KBM-7 (cell line): ENCODE measurements at places on chromosomes 7 and 10.

GRCh38 chr10:70682920-70683600 lies 10.8 kb downstream of the ADAMTS14 start:
- DNase-seq = peak; percentile 54

GRCh38 chr7:87541648-87542047 lies 59.0 kb downstream of the ABCB1 start:
- DNase-seq = no peak

DNA sequence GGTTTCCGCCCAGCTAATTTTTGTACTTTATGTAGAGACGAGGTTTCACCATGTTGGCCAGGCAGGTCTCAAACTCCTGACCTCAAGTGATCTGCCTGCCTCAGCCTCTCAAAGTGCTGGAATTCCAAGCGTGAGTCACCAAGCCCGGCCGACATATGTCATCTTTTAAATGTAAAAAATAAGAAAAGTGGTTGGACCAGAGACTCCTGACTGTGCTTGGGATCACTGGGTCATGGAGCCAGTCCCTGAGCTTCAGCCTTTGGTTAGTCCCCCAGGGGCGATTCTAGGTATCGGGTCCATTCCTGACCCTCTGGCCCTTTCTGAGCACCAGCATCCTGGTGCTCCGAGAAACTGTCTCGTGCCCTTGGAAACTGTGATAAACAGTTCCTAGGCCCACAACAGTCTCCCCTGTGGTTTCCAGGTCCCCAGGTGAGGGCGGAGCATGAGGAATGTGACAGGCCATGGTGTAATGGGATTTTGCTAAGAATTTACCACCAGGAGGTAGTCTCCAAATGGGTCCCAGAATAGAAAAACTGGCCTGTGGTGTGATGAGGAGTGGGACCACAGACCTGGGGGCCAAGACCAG lies 32.8 kb downstream of the UBTD1 start:
- no peak for DNase-seq

DNA sequence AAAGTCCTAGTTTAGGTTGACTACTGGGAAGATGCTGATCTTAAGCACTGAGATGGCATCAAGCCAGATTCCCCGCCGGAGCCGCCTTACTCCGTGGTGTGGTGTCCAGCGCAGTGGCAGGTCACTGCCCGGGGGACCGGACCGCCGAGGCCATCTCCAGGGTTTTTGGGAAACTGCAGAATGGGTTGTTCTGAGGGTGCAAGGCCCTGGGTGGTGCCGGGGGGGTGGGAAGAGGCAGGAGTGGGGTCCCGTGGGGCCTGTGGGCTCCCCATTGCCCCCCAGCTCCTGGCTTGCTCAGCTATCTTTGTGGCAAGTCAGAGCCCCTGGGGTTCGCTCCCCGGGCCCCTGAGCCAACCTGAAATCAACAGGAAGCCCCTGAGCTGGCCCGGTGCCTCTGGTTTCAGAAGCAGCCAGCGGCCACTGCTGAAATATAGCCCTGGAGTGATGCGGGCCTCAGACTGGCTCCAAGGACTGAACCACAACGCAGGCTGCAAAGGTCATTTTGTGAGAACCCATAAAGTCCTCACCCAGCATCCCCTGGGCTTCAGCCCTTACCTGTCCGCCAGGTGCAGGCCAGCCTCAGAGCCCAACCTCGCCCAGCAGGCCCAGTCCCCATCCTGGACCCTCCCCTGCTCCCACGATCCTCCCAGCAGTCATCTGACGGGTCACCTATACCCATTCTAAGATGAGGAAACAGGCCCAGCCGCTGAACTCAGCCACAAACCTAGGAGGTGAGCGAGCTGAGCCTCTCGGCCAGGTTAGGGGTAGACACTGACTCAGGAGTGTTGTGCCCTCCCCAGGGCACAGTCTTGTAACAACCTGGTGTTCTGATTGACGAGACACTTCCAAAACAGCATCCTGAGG lies 102.7 kb downstream of the PDGFA start:
- DNase-seq = no peak

DNA sequence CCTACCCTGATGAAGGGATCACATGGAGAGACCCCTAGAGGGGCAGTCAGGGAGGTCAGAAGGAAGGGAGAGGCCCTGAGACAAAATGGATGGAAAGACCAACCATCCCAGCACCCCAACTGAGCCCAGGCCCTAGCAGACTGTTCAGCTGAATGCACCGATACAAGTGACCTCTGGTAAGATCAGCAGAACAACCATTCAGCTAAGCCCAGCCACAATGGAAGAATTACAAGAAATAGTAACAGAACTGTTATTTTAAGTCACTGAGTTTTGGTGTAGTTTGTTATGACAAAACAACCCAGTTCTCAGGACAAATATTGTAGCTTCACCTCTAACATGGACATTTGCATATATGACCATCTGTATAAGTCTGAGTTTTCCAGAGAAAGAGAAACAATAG lies 210.4 kb upstream of the SVIL start:
- DNase-seq = no peak

DNA sequence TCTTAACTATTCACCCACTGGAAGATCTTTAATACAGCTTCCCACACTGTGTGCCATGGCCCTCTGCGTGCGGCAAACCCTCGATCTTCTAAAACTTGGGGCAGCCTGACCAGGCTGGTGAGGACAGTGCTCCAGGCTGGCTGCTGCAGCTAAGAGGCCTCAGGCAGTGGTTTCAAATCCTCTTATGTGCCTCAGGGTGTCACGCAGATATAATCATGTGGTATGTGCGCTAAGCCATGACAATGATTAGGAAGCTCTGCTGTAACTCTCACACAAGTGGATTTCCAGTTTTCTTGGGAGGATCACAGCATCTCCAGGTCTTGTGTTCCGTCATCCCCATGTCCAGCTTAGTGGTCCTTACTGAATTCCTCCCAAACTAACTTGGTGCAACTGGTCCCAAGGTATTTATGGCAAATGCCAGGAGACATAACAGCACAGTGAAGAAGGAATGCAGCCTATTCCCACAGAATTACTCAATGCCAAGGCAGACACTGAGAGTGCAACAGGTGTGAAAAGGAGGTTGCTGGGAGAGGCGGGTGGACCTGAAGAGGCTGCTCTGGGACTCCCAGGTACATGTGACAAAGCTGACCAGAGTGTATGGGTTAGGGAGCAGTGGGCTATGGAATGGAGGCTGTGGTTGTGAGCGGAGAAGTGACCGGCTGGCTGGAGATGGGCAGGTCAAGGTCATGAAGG lies 2.3 kb downstream of the HPS1 start:
- DNase-seq = no peak

GRCh38 chr10:97356318-97356914 lies 21.9 kb upstream of the FRAT2 start:
- DNase-seq = no peak

DNA sequence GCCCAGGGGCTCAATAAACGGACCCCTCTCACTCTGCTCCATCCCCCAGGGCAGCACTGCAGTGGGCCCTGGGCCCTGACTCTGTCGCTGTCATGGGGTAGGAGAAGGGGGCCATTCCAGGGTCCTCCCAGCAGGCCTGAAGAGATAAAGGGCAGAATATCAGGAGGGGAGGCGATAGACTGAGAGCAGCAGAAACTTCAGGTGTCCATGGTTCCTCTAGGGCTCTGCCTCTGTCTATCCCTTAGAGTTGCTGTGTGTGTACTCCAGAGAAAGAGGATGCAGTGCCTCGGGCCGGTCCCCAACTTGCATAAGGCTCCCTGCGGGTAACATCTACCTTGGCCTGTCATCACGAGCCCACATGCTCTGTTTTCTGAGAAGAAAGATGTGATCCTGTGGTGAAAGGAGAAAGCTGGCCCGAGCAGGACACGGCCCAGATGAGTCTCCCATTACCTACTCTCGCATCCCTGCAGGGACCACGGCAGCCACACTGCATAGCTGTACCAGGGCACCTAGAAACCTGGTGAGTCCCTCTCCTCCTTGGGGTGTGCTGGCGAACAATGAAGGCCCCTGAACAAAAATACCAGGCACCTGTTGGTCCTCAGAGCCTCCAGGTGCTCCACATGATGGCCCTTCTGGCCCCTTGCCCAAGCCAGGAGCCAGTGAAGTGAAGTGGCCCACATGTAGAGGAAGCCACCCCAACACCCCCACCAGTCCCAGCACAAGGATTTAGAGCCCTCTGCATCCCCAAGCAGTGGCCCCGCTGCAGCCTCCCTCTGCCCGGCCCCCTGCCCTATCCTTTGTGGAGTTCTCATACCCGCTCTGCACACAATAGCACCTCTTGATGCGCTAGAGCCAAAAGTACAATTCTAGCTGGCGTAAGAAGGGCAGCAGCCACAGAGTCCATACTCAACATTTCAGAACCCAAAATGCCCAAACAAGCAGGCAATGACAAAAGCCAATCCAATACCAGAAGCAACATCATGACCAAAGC lies 106.8 kb downstream of the ARHGAP22 start:
- DNase-seq = no peak

- no peak for DNase-seq
These were observed 65.8 kb upstream of the SEMA3C start for GRCh38 chr7:80984619-80985018.

DNA sequence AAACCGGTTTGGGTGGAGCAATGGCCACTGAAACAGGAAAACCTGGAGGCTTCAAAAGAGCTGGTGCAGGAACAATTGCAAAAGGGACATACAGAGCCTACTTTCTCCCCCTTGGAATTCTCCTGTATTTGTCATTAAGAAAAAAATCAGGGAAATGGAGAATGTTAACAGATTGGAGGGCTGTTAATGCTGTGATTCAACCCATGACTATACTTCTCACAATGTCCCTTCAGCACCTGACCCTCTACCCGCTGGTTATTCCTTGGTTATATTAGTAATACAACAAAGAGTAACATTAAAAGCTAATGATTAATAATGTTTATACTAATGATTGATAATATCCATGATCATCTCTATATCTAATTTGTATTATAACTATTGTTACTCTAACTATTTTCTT lies 34.4 kb upstream of the AKR1C2 start:
- no peak for DNase-seq

DNA sequence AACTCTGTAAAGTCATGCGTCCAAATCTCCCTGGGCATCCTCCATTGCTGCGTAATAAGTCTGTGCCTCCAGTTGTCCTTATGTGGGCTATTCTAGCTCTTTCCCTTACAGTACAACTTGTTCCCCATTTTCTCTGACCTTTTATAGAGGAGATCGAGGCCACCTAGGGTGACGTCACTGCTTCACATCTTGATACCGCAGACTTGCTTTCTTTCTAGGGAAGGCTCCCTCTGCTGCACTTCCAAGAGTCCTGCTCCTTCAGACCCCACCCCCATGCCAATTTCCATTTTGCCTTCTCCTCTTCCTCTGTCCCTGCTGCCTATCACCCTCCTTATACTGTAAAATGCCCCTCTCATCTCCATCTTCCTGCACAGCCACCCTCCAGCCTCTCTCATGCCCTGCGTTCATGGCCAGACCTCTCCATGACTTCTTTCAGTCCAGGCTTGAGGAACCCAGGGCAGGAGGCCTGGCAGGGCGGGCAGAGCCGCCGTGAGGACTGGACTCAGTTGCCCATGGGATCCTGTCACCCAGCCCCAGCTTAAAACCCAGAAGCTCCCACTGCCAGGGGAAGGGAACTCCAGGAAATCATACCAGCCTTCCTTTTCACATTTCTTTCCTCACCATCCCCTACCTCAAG lies 57.5 kb downstream of the CAMK1D start:
- peak; percentile 14 for DNase-seq

DNA sequence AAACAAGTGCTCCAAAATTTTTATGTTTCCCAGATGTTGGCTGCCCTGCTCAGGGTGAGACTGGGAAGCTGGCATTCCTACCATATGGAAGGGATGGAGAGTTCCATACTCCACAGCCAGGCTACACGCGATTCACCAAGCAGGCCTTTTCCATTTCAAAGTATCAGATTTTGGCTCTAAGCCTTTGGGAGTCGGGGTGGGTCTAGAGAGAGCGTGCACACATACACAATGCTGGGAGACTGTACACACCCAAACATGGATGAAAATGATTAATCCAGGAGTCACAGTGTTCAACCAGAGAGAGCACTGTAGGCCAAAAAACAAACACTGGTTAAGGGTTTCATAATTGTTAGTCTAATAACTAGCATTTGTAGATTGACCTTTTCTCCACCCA lies 295.0 kb downstream of the BICC1 start:
- no peak for DNase-seq

DNA sequence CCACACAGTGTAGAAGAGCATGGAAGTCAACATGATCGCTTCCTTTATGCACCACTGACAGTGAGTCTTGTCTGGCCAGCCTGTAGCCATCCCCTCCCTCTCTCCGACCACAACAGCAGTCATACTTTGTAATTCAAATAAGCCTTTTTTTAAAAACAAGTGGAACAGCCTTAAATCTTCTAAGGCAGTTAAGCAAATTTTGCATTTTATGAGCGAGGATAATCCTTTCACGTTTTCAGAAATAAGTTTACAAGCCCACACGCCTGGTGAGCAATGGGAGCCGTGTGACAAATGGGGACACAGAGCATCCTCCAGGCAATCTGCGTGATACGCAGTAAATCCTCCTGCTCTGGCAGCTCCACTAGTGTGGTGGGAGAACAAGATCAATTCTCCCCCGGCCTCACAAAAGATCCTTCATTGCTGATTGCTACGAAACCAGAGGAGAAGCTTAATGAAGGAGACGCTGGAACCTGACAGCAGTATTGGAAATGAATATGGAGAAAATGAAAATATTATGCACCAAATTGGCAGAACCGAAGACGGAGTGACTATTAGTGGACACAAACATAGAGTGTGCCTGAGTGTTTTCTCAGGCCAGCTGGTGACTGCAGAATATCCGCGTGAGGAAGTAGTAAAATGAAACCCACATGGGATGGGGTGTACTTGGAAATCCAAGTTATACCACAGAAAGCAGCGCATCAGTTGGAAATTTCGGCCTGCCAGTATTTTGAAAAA lies 104.2 kb upstream of the CDCA7L start:
- no peak for DNase-seq

- no peak for DNase-seq
These were observed 132.6 kb downstream of the RGS10 start for GRCh38 chr10:119409906-119410305.

DNA sequence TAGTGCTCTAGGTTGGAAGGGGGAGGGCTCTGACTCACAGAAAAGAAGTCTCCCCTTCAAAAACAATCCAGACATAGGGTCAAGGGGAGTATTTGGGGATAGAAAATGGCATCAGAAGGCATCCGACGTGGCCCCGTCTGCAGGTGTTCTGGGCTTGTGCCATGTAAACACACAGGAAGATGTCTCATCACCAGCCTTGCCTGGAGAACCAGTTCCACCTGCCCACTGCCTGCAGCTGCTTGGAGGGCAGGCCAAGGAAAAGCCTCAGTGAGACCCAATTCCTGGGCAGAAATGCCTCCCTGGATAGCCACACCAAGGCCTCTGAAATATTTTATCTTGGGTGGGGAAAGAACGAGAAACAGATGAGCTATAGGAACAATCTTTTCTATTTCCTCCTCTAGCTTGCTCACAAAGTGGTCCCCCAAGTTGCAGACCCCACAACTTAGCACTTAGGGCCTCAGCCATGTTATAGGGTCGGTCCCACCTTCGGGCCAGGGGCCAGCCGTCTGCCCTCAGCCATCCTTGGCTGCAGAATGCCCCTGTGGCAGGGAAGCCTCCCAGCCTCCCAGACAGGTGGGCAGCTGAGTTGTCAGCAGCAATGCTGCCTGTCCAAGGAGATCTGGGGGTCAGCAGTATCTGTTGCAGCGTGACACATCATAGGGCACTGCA lies 54.3 kb upstream of the ECHDC3 start:
- DNase-seq = no peak
